Hematopoietic multipotent progenitor cell treated with erythropoietin and hydrocortisone succinate and interleukin-3 and kit ligand, for 4 days (in vitro differentiated cells): ENCODE measurements at places on chromosomes 12 and 14.
A peak's percentile ranks its signal among the peaks of the same experiment; 100 is the strongest.

DNA sequence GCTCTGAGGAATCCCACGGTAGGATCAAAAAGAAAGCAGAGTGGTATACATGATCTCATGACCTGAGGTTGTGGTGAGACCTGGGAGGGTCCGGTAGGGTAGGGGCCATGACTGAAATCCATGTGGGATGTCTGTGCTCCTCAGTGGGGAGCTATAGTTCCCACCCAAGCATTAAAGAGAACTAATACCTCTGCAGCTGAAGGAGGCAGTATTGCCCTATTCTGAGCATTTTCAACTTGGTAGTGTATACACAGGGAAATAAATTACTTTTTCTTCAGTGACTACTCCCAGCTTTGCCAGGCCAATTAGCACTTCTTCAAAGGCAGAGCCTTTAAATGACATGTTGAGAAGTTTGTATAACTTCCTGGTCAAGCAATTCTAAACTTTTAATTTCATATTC is 613.8 kb downstream of the KCNH5 start:
- DNase-seq, result no peak

- DNase-seq, result no peak
Observed at GRCh38 chr12:4447151-4447550, 1.5 kb upstream of the FGF6 start.

GRCh38 chr12:23349564-23349963 is 599.9 kb downstream of the SOX5 start:
- no peak for DNase-seq

DNA sequence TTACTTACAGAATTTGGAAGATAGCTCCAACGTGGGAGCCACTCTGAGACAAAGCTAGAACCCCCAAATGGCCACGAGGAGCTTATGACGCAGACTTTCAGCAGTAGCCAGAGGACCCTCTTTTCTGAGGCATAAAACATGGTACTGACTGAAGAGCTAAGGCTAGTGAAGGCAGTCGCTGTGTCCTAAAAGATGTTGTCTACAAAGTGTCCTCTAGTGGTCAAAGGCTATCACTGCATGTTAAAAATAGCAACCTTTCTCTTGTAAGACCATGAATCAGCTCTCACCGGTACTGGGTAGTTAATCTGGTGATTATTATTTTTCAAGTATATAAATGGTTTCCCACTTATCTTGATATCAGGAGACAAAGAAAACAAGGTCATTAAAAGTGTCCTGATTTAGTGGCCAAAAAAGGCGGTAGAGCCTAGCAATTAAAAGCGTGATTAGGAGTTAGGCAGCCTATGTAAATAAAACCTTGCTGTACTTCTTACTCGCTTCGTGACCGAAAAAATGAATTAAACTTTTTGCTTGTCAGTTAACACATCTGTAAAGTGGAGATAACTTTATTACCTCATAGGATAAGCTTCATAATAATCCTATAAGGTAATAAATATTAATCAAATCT is 47.0 kb upstream of the LGR5 start:
- DNase-seq, result peak; percentile 84

- no peak for DNase-seq
Observed at GRCh38 chr12:68958322-68958721, 25.4 kb upstream of the CPM start.
